ENCODE measurements at places on chromosomes 3 and 15.

- no peak for DNase-seq
Measured at GRCh38 chr3:166570102-166570501, 732.9 kb upstream of the BCHE start.

DNA sequence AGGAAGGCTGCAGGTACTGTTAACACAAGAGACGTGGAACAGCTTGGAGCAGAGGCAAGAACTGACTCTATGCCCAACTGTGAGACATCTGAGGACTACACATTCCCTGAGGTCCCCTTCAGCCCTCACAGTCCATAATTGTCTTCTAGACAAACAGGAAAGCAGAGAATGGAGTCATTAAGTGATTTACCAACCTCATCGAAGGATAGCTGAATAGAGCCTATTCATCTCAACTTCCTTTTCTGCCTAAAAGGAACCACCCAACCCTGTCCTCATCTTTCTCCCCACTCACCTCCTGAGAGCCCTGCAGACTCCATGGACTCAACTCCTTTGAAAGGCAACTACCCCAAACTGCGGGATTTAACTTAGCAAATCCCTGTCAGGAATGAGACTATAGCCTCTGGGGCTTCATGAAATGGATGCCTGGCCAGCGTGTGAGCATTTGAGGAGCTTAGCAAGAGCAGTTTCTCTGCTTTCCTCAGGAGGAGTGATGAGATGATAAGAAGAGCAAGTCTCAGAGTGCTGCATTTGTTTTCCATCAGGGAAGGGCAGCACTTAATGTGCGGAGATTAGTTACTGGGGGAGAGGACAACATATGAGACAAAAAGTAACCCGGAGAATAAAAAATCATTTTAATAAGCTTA, 61.5 kb upstream of the FILIP1L start:
- no peak for DNase-seq

DNA sequence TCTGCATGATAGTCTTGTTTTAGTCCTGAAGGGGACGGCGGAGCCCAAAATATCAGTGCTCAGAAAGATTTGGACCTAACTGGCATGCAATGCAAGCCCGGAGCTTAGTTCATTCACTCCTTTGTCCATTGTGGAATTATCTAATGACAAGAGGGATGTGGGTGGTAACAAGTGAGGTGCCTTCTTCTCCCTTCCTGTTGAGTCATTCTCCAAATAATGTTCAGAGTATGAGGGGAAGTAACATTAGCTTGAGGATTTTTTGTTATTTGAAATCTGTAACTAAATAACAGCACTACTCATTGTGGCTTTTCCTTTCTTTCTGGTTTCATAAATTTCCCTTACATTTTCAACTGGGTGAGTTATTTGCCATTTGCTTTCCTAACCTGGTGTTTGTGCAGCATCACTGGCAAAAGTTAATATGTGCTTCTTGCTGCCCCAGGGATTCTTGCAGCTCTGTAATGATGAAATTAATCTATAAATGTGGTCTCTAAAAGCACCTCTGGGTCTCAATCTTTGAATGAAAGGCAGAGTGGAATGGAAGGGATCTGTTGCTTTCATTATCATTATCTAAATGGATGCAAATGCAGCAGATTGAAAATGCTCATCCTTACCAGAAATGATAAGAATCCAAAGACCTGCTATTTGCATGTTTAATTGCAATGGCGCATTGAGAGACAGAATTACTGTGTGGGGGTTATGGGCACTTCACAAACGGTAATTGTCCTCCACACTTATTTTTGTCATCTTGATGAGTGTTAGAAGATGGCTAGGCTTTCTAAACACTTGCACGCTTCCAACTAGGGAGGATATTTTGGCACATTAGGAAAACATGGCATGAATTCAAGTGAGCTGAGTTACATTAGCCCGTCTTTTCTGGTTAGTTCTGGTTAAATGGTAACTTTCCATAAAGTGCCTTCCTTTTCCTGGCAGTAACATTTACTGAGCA, 89.9 kb upstream of the MITF start:
- DNase-seq, result no peak

DNA sequence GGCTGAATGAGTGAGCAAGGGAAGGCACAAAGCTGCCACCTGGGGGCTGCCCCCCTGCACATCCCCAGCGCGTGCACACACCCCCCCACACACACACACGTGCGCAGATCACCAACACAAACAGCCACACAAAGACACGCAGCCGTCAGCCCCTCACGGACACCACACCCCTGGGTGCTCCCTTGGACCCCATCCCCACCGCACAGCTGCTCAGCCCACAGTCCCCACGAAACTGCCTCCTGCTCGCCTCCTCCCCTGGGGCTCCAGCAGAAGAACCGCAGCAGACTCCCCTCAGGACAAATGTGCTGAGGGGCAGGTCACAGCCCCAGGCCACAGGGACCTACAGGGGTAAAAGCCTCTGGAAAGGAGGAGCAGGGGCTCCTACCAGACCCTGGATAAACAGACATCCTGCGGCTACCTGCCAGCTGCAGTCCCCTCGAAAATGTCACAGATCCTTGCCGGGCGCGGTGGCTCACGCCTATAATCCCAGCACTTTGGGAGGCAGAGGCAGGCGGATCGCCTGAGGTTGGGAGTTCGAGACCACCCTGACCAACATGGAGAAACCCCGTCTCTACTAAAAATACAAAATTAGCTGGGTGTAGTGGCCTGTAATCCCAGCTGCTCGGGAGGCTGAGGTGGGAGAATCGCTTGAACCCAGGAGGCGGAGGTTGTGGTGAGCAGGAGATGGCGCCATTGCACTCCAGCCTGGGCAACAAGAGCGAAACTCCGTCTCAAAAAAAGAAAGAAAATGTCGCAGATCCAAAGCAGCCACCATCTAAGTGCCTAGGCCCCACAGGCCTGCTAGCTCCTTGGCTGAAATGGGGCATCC, 6.5 kb downstream of the TWF2 start:
- DNase-seq, result no peak

DNA sequence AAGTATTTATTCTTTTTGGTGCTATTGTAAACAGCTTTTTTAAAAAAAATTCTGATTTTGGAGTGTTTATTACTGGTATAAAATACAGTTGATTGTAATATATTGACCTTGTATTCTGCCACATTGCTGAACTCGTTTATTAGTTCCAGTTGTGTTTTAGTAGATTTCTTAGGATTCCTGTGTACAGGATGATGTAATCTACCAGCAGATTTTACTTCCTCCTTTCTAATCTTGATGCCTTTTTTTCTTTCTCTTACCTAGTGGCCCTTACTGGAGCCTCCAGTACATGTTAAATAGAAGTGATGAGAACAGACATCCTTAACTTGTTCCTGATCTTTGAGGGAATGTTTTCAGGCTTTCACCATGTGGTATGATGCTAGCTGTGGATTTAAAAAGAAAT, 70.4 kb upstream of the KY start:
- no peak for DNase-seq

Data from NCI-H526 (cell line).